NCI-H2081 (cell line): ENCODE measurements at places on chromosomes 6 and 20.

DNA sequence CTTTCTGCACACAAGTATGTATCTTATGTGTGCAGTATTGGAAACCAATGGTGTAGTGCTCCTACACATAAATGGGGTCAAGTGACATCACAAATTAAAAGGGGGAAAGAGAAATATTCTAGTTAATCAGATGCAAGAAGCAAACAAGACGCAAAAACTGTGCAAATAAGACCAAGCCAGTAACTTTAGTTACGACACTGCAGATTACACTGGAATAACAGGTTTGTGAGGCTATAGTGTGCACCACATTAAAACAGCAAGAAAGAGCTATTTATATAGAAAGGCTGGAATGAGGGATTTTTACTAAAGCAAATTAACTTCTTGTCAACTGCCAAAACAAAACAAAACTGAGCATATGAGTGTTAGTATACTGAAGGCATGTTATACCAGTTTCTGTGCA is 45.8 kb downstream of the NR2E1 start:
- no peak for DNase-seq

DNA sequence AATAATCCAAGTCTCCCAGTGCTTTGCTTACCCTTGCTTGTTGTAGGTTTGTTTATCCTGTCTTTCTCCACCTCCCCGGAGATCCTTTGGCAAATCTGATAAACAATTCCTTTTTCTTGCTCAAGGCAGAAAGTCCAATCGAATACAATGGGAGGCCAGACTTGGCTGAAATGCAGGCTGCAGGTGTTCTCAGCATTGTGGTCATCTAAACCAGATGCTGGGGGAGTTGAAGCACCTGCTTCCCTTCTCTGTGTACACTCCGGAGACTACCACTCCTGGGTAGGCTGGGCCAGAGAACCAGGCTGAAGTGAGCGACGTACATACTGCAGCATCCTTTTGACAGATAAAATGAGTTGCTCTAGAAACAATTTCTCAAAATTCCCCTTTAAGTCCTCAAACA is 82.6 kb upstream of the PREP start:
- DNase-seq, result no peak

- no peak for DNase-seq
Observed at GRCh38 chr6:54805077-54805476, 41.5 kb upstream of the FAM83B start.

- DNase-seq, result no peak
Observed at GRCh38 chr20:35240811-35241293, 14.4 kb downstream of the MMP24 start.

- no peak for DNase-seq
Observed at GRCh38 chr6:78947962-78948361, 80.6 kb downstream of the IRAK1BP1 start.

DNA sequence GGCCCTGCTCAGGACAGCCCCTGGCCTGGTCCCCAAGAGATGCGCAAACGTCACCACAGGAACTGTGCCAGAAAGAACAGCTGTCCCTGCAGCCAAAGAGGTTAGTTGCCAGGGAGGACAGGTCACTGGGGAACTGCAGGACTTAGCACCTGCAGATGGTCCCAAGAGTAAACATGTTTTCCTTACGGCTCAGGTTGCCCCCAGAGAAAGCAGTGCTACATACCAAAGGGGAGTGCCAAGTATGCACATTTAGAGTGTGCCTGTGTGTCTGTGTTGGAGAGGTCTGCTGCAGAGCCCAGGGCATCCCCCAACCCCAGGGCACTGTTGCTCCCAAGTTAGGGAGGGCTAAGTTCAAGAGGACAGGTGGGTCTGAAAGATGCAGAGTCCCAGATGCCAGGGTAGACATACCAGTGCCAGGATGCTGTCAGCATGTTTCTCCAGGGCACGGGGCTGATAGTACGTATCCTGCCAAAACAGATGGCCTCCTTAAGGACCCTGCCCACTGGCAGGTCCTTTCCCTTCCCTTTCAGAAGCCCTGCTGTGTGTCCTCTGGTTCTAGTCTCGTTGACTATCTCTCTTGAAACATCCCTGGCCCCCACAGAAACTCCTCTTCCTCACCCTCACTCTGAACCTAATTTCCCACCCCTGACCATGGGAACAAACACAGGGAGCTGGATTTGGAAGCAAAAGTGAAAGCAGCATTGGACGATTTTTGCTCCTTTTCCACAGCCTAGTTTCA is 1.3 kb downstream of the ABHD16A start:
- DNase-seq, result no peak

DNA sequence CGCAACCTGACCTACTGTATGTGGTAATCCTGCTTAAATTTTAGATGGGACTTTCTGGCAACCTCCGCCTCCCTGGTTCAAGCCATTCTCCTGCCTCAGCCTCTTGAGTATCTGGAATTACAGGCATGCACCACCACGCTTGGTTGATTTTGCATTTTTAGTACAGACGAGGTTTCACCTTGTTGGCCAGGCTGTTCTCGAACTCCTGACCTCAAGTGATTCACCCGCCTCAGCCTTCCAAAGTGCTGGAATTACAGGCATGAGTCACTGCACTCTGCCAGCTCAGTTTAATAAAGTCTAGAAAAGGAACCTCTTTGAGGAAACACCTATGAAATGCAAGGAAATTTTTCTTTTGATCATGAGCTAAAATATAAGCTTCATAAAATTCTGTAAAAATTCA is 9.0 kb upstream of the PLCB4 start:
- DNase-seq, result no peak

- no peak for DNase-seq
Observed at GRCh38 chr20:49283176-49283702, 5.4 kb upstream of the ZNFX1 start.

DNA sequence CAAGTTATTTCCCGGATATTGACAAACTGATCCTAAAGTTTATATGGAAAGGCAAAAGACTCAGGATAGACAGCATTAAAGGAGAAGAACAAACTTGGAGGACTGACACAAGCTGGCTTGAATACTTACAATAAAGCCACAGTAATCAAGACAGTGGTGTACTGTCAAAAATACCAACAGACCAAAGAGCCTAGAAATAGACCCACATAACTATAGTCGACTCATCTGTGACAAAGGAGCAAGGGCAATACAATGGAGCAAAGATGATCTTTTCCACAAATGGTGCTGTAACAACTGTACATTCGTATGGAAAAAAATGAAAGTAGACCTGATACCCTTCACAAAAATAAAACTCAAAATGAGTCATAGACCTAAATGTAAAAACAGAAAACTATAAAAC is 46.0 kb downstream of the ABHD12 start:
- no peak for DNase-seq

DNA sequence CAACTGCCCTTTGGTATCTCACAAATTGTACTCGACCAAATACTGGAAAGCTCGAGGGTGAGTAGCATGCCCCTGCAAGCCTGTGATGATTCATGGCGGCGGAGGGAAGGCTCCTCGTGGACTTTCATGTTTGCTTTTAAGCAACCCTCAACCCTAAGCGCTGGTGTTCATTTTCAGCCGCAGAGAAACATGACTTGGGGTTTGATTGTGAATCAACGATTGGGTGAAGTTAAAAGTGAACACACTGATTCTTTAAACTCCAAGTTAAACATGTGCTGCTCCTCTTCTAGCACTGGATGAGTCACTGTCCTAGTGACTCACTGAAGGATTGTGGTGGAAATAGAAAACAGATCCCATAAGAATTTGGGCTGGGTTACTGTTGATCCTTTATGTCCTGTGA is 8.3 kb downstream of the CD109 start:
- DNase-seq, result no peak

DNA sequence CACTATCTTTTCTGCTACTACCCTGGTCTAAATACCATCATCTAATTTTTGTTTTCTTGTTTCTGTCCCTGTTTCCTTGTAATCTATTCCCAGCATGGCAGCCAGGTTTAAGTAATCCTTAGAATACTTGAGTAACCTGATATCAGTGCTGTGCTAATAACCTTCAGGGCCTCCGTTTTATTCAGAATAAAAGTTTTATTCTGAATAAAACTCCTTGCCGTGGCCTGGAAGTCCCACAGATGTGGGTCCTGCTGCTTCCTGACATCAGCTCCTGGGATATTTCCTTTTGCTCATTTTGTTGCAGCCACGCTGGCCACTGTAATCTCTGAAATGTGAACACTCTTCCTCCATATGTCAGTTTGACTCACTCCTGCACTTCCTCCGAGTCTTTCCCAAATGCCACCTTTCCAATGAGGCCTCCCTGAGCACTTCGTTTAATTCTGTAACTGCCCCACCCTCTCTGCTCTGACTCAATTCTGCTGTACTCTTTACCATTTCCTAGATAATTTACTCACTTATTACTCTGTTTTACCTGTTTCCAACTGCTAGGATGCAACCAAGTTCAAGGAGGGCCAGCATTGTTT is 114.0 kb upstream of the FOXA2 start:
- DNase-seq, result no peak

GRCh38 chr6:44047179-44047546 is 80.1 kb downstream of the MRPL14 start:
- no peak for DNase-seq

GRCh38 chr6:137698636-137699030 is 168.4 kb upstream of the TNFAIP3 start:
- DNase-seq, result no peak

DNA sequence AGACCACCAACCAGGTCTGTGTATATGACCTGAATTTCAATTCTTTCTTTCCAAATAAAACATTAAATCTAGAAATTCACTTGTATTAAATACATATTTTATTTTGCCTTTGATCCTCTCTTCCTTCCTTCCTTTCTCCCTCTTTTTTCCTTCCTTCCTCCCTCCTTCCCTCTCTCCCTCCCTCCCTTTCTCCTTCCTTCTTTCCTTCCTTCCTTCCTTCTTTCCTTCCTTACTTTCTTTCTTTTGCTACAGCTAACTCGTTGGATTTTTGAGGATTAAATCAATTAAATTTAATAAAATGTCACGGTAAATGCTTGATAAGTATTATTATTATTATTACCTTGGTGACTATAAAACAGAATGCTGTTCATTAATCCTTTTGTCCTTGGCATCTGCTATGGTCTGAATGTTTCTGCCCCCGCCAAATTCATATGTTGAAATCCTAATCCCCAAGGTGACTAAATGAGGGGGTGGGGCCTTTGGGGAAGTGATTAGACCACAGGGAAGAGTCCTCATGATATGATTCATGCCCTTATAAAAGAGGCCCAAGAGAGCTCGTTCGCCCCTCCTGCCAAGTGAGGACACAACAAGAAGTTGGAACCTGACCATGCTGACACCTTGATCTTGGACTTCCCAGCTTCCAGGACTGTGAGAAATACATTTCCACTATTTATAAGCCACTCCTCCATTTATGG is 67.6 kb upstream of the BTBD3 start:
- no peak for DNase-seq

DNA sequence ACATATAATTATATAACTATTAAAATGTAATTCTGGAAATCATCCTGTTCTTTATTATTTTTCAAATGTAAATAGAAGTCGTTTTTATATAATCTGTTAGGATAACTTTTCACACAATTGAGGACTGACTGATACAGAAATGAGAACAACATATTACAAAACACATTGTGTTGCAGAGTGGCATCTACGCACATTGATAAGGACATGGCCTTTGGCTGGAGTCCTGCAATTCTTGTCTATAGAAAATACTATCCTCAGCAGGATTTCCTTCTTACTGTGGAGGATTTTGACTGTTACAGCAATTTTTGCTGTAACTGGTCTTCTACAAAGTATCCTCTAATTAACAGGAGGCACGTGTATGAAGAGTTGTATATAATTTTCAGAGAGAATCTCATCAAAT is 19.8 kb downstream of the SH3BGRL2 start:
- DNase-seq, result no peak

- DNase-seq, result peak; percentile 7
Observed at GRCh38 chr6:130632277-130632676, 194.9 kb upstream of the SMLR1 start.

DNA sequence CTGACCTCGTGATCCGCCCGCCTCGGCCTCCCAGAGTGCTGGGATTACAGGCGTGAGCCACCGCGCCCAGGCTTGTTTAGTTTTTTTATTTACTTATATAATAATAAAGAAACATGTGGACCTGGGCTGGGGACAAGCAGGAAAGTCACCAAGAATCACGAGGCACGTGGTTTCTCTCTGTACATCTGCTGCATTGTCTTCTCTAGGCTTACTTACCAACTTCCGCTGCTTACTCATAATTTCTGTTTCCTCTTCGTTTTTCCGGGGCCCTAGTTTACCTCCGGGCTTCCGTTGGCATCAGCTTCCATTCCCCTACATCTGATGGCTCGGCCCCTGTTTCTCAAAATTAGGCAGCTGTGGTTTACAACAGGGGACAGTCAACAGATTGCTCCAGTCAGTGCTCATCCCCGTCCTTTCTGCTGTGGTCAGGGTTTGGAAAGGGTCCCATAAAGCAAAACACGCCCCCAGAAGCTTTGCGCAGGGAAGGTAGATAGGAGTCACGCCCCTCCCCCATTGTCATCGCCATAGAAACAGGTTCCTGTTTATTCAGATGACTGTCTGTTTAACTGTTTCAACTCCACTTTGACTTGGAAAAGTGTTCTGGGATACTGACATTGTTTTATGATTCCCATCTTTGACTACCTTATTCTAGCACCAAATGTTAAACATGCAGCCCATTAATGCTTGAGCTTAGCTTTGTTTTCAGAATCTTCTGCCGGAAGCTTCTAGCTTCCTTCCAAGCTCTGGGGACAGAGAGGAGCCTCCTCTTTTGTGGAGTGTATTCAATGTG is 31.9 kb upstream of the TXLNB start:
- no peak for DNase-seq

DNA sequence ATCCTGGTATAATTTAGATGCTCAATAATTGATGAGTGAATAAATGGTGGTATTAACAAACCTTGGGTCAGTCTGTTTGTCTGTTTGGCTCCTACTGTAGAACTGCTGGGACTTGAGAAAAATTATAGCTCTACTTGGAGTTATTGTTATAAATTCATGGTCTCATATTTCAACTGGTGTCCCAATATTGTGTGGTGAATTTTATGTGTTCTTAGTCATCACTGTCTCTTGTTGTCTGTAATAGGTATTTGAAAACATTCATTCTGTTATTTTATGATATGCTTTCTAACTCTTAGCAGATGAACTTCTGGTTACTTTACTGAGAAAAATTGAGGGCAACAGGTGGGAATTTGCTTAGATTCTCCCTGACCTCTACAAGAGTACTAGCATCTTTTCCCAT is 221.4 kb downstream of the CDKAL1 start:
- DNase-seq, result no peak

GRCh38 chr6:3019065-3019464 is 19.4 kb downstream of the NQO2 start:
- DNase-seq, result no peak

DNA sequence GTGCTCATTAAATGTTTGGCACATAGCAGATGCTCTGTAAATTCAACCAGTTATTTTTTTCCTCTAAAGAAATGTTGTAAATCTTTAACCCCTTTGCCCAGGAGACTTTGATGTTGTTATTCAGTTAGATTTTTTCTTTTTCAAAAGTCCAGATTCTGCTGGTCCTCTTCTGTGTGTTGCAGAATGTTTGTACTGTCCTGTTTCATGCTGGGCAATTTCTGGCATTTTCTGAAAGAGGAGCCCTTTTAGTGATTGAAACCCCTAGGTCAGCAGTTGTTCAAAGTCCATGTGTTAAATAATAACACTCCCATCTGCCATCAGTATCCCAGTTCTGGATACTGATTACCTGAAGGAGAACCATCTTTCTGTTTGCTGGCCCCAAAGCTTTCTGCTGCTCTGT is 1.3 kb upstream of the SLC17A1 start:
- DNase-seq, result no peak

- DNase-seq, result no peak
Observed at GRCh38 chr6:52512199-52512598, 64.7 kb downstream of the TRAM2 start.
